ENCODE measurements at places on chromosomes 12 and 14.

DNA sequence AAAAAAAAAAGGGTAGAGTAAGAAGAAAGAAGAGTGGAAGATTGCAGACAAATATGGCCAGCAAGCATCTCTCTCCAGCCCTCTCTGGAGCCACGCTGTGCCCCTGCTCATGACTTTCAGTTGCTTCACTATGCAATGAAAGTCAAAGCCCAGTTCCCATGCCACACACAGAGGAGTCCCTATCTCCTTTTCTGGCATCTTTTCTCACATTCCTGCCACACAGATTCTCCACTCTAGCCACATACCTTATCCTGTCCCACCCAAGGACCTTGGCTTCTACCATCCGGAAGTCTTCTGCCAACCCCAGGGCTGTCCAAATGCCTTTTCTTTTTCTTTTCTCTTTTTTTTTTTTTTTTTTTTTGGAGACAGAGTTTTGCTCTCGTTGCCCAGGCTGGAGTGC, 39.3 kb upstream of the CAPRIN2 start:
- no peak for DNase-seq

- DNase-seq = no peak
These were observed 26.8 kb upstream of the BMAL2 start for GRCh38 chr12:27305673-27306456.

DNA sequence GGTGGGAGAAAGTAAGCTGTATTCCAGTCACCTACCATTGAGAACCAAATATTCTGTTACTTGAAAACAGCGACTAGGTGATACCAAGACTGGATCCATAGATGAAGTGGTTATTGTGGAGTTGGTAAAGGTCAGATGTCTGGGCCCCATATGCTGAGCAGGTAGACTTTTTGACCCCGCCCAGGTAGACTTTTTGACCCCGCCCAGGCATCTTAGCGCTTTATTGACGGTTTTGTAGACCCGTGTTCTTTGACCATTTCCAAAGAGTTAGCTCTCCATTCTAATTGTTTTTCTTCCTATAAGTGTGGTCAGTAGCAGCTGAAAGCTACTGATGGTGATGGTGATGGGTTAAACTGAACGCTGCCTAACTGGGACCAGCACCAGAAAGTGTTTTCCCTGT, 61.6 kb downstream of the SLC8A3 start:
- no peak for DNase-seq

DNA sequence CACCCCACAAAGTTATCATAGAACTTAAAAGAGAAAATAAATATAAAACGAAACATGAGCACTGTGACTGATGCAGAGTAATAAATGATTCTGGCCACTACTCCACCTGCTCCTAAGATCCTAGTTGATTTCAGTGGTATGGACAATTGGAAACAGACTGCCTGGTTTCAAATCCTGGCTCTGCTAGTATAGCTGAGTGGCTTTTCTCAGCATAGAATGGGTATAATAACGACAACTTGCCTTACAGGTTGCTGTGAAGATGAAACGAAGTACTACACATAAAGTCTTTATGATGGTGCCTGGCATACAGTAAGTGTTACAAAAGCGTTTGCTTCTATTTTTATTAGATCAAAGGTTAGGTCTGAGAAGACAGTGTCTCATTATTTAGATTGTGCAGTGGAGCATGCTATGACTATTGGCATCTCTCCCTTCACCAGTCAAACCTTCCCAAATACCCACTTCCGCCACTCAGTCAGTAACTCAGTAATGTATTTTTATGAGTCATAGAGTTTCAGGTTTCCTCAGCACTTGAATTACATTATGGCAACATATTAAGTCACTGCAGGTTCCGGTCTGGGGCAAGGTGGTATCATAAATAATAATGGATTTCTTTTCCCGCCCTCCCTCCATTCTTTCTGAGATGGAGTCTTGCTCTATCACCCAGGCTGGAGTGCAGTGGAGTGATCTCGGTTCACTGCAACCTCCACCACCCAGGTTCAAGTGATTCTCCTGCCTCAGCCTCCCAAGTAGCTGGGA, 29.7 kb upstream of the NR2C1 start:
- no peak for DNase-seq

- no peak for DNase-seq
These were observed 87.1 kb downstream of the FZD10 start for GRCh38 chr12:130249376-130249775.

GRCh38 chr12:108849660-108850059, 7.7 kb downstream of the SSH1 start:
- DNase-seq = no peak

GRCh38 chr14:31357279-31357678, 63.1 kb downstream of the HEATR5A start:
- DNase-seq = no peak

DNA sequence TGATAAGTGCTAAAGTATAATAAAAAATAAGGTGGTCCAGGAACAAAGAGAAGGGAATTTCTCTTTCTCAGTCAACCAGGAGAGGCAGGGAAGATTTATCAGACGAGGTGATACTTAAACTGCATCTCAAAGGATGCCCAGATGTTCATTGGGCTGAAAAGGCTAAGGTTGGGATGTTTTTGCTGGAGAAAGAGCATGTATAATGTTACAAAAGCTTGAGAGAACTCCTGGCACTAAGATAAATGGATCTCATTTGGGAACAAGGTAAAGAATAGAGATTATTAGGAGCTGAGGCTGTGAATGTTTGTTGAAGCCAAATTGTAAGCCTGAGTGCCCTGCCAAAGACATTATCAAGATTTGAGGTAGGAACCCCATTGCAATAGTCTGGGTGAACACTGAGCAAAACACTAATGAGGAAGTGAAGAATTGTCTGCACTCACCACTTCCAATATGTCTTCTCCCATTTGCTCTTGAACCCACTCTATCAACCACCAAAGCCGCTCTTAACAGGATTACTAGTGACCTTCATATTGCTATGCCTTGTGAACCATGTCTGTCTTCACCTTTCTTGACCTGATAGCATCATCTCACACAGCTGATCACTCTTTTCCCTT, 149.0 kb upstream of the ARID2 start:
- no peak for DNase-seq

DNA sequence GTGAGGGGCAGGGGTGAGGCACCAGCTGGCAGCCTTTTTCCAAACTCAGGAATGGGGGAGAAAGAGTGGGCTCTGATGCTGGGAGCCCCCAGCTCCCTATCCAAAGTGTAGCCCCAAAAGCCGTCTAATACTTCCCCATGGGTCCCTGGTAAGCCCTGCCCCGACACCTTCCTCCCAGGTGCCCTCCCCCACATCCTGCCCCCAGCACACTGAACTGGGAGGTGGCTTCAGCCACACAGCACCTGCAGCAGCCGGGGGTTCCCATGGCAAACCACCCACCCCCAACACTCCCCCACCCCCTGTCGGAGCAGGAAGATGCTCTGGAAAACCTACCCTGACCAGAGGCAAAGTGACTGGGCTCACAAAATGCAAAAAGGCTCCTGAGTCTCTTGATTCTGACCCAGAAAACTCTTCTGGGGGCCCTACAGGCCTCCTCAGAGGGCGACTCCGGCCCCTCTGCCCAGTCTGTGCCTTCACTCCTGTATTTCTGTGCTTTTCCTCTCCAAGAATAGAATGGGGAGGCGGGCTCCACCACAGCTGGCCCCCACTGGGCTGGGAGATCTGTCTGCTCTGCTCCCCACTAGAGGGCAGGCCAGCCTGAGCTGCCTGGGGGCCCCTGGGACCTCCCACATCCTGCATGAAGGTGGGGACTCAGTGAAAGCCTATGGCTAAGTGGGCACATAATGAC, 81.6 kb downstream of the ITPK1 start:
- no peak for DNase-seq

- DNase-seq = no peak
These were observed 3.6 kb downstream of the STX2 start for GRCh38 chr12:130835436-130835835.

DNA sequence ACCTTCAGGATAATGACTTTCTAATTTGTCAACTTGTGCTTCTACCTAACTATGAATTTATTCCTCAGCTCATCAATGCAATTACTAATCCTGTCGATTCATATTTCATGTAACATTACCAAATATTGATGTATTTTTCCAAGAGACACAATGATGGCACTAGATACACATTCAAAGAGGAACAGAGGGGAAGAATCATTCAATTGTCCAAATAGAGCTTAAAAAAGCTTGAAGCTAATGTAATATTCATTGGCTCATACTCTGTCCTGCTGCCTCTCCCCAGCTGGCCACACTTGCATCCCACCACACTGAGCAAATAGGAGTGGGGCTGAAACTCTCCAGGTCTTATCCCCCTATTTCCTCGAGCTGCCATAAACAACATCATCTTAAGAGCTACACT, 9.3 kb downstream of the TESPA1 start:
- no peak for DNase-seq

GRCh38 chr12:108861878-108862587, 4.7 kb upstream of the SSH1 start:
- DNase-seq = no peak

DNA sequence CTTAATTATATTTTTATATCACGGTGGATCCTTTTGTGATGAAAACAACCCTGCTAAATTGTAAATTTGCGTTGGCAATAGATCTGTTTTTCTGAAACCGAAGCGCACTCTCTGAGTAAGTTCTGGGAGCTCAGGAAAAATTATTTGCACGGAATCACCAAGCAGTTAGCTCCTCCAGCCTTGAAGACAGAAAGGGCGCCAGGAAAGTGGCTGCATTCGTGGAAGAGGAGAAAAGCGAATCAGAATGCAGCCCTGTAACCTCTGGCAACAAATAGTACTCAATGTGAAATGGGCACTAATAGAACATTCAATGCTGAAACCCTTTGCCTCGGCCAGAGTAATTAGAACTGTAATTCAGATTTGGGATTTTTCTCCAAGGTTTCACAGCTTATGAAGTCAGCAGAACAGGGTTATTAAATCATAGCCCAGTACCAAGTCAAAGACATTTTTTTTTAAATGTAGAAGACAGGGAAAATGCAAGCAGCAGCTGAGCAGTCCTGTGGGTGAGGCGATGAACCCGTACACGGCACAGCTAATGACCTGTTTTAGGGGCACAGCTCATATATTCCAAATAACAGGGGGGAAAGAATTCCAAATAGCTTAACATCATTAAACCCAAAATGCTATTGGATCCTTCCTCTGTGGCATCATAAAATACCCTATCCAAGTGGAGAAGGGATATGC, 251.4 kb downstream of the EGLN3 start:
- no peak for DNase-seq

- no peak for DNase-seq
These were observed 257.0 kb upstream of the MGAT4C start for GRCh38 chr12:86513226-86513625.

DNA sequence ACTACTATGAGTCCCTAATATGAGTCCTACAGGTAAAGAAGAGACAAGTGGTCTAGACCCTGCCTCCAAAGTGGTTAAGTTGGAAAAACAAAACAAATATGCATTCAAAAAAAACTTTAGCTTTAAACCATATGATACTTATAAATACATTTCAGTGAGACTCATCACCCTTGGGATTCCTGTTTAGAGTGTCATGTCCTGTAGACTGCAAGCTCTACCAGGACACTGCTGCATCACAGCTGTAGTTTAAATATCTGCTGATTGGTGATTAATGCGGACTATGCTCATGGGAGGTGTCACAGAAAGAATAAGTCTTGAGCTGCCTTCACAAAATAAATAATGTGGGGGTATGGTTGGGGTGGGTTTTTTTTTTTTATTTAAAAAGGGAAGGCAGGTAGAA, 8.8 kb upstream of the LGR5 start:
- no peak for DNase-seq

DNA sequence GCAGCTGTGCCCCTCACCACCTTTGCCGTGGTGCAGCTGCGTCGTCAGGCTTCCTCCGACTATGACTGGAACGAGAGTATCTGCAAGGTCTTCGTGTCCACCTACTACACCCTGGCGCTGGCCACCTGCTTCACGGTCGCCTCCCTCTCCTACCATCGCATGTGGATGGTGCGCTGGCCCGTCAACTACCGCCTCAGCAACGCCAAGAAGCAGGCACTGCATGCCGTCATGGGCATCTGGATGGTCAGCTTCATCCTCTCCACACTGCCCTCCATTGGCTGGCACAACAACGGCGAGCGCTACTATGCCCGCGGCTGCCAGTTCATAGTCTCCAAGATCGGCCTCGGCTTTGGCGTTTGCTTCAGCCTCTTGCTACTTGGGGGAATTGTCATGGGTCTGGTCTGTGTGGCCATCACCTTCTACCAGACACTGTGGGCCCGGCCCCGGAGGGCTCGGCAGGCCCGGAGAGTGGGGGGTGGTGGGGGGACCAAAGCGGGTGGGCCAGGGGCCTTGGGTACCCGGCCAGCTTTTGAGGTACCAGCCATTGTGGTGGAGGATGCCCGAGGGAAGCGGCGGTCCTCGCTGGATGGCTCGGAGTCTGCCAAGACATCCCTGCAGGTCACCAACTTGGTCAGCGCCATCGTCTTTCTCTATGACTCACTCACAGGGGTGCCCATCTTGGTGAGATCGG, 2.6 kb downstream of the GPR162 start:
- no peak for DNase-seq

DNA sequence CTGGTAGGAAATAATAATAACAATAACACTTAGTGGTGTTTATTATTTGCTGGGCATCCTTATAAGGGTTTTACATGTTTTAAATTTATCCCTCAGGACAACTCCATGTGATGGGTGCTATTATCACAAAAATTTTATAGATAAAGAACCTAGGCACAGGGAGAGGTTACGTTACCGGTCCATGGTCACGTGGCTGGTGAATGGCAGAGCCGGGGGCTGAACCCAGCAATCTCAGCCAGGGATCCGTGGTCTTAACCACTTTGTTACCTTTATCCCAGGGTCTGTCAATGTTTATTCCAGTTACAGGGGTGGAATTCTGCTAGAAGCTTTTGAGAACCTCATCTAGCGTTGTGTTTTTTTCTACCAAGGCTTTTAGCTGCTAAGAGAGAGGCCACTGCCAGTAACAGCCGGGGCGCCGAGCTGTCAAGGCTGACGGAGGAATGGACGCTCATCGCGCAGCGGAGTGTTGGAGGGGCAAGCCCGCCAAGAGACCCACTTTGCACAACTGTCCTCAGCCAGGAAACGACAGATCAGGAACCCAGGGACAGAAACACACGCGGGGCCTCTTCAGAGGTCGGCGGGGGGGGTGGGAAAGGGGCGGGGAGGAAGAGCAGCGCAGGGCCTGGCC, 418 bp downstream of the AMN1 start:
- no peak for DNase-seq

GRCh38 chr12:3746758-3747157, 6.2 kb downstream of the CRACR2A start:
- DNase-seq = no peak

- no peak for DNase-seq
These were observed 46.9 kb downstream of the ZDHHC17 start for GRCh38 chr12:76810671-76811419.

- peak; percentile 99 for DNase-seq
These were observed 133.5 kb upstream of the HIF1A start for GRCh38 chr14:61561657-61562276.

All from GM04503 (cell line).